Activated CD4-positive, alpha-beta T cell treated with anti-CD3 and anti-CD28 coated beads, Interleukin-2, amount 50 U/mL, for 24 hours (primary cell): ENCODE measurements at places on chromosomes 3 and 15.

- no peak for DNase-seq
Observed at GRCh38 chr3:142237891-142238290, 12.5 kb upstream of the GK5 start.

DNA sequence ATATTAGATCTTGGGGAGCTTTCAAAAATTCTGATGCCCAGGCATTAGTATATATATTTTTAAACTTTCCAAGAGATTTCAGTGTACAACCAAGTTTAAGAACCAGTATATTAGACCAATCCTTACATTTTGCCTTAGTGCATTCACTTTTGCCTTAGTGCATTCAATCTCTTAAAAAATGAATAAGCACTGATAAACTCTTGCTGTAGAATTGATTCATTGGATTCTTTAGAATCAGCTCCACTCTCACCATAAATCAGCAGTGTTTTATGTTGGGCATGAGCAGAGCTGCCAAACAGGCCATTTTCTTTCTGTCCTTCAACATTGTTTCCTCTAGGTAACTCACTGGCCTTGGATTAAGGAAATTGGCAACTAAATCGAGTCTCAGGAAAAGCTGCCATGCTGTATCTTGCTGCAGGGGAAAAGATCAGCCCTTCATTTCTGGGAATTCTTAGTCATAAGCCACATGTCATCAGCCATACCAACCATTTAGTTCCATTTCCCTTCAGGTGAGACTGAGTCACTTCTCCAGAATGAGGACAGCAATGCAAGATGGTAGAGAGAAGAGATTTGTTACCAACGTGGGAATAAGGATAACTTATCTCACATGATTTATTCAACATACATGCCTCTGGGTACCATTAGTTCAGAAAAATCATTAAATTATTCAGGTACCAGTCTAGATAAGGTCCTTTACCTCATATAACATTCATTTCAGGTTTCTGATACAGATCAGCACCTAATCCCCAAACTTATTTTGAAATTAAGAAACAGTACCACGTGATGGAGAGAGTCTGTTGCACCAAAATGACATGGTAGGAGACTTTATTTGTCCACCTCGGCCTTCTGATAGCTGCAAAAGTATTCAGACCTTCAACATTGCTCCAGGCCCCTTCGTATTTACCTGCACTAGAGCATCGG is 192.5 kb downstream of the P3H2 start:
- no peak for DNase-seq

DNA sequence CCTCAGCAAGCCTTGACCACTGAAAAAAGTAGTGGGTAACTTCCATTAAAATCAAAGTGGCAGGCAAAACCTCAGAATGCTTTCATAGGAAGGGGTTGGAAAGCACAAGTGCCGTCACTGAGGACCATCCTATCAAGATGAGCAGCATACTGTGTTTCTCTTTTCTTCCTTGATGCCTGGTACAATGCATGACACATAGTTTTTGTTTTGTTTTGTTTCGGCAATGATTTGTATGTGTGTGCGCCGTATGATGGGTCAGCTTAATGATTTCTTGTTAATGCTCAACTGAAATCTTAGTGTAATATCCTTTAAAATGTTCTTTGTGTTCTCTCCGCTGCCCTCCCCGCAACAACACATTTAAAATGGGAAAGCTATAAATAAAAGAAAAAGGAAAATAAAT is 476.4 kb upstream of the KCNMB2 start:
- no peak for DNase-seq

- no peak for DNase-seq
Observed at GRCh38 chr3:48016301-48016973, at the start of gene MAP4. TSS of gene MAP4 (minus strand) at chr3:48016416. CDS start at chr3:47998860, 17,556 bp downstream.

DNA sequence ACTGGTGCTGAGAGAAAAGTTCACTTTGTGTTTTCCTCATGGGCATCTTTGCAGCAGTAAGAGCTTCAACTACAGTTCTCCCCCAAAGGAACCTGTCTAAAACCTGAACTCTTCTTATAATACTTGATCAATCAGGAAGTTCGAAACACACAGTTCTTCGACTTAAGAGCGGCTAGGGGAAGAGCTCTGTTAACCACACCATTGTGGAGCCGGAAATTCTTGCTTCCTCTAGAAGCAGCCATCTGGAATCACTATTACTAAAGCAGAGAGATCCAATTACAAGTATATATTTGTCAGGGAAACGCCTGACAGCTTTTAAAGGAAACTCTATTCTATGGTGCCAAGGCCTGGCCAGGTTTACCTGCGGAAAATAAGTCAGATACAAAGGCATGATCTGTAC is 337.3 kb upstream of the CBLB start:
- DNase-seq, result peak; percentile 11

- DNase-seq, result no peak
Observed at GRCh38 chr3:77835921-77836320, 796.0 kb downstream of the ROBO2 start.

DNA sequence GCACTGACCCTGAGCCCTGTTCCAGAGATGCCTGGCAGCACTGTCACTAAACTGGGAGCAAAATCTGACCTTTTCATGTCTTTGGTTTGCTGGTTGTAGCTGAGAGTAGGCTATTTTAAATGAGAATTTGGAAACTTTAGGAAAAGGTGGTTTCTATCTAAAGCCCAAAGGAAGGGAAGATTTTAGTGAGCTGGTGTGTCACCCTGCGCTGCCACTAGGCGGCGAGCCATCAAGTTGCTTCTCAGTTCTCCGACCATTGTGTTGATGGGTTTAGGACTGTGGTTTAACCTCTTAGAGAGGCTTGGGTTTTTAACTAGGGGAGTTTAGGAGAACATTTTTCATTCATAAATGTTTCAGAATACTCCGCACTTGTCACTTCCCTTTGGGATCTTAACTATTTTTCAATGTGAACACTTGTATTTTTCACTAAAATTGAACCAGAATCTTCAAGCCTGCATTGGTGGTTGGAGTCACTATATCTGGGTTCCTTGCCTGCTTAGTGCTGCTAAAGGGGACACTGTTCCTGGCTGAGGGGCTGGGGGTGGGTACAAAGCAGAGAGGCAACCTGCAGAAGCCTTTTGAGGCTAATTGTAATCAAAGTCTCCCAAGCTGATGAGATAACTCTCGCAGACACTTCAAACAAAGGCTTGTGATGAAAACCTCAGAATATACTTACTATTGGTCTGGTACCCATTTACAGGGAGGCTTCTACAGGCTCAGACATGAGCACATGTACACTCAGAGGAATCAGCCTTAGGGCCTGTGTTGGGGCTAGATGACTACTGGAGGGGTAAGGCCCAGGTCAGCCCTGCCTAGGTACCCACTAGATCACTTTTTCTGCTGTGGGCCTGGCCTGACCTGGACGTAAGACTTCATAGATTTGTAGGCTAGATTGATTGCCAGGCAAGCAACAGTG is 16.8 kb downstream of the EXOSC7 start:
- DNase-seq, result no peak

DNA sequence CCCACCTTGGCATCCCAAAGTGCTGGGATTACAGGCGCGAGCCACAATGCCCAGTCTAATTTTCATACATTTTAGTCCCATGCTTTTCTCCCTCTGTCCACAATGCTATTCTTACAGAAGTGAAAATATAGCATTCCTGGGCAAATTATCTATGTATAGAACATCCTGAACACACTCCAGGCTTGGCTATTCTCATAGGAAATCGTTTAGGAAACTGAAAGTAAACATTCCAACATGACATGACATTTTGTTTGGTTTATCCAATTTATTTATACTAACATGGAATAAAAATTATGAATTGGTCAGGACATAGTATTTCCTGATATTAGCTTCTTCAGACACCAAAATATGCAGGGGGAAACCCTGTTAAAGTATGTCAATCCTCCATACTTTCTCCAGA is 52.6 kb downstream of the SYNM start:
- no peak for DNase-seq

- DNase-seq, result no peak
Observed at GRCh38 chr15:26449291-26449690, 323.6 kb downstream of the GABRB3 start.

GRCh38 chr3:107824822-107825371 is 265.9 kb downstream of the CD47 start:
- DNase-seq, result no peak

GRCh38 chr15:62857411-62857853 is 185.1 kb upstream of the TPM1 start:
- DNase-seq, result no peak

GRCh38 chr3:38985581-38985980 is 66.2 kb downstream of the SCN11A start:
- DNase-seq, result no peak
